Activated T-helper 1 cell treated with anti-CD3 and anti-CD28 coated beads, Interleukin-2, amount 50 U/mL, for 16 hours (primary cell): ENCODE measurements at places on chromosomes 16 and 17.
A peak's percentile ranks its signal among the peaks of the same experiment; 100 is the strongest.

GRCh38 chr16:66512272-66513110, 37.4 kb downstream of the TK2 start:
- DNase-seq = no peak

GRCh38 chr16:28087675-28088300, 24.3 kb upstream of the GSG1L start:
- no peak for DNase-seq

GRCh38 chr17:51120357-51120738, 320 bp downstream of the SPAG9 start:
- DNase-seq = peak; percentile 33

GRCh38 chr17:73302189-73302588, 9.6 kb downstream of the CDC42EP4 start:
- no peak for DNase-seq

DNA sequence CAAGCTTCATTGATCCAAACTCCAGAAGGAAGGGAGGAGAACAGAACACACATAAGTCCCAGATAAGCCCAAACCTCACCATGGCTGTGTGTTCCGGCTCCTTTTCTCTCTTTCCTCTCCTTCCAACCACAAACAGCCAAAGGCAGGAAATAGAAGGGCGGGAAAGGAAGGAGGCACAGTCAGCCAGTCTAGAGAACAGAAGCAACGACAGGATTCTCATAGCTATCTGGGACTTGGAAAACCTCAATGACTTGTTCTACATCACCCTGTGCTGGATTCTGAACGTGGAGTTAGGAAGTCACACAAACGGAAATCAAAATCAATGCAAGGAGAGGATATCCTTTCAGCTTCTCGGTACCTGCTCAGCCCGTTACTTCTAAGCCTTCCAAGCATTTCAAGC, 9.0 kb downstream of the CRK start:
- no peak for DNase-seq

DNA sequence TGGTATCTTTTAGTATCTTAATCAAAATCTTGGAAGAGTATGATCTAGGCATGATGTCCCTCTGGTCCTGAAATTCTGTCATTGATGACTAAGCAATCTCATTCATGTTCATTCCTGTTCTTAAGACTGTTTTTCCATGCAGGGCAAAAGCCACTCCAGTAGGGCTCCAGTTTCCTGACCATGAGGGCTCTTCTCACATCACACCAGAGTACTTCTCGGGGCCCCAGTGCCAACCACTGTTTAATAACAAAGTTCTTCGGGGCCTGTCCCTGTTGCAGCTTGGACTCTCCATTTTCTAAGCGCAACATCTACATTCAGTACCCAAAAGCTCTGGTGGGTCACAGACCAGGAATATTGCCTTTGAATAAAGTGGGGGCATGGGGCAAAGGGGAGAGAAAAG, 52.0 kb downstream of the IRX6 start:
- no peak for DNase-seq

GRCh38 chr16:68782198-68783174, 45.4 kb downstream of the CDH1 start:
- no peak for DNase-seq

DNA sequence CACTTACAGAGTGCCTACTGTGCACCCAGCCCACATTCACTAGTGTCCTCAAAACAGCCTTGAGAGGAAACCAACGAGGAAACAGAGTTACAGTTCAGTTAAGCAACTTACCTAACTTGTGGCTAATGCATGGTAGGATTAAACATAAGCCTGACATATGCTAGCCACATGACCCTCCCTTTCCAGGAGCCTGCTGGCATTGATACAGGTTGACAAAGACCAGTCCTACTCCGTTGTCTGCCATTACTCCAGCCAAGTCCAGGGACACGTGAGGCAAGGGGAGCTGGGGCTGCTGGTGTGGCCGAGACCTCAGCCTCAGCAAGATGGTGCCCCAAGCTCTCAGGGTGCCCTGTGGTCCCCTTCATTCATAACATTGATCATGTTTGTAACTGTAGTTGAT, 37.9 kb downstream of the SNX20 start:
- DNase-seq = no peak

DNA sequence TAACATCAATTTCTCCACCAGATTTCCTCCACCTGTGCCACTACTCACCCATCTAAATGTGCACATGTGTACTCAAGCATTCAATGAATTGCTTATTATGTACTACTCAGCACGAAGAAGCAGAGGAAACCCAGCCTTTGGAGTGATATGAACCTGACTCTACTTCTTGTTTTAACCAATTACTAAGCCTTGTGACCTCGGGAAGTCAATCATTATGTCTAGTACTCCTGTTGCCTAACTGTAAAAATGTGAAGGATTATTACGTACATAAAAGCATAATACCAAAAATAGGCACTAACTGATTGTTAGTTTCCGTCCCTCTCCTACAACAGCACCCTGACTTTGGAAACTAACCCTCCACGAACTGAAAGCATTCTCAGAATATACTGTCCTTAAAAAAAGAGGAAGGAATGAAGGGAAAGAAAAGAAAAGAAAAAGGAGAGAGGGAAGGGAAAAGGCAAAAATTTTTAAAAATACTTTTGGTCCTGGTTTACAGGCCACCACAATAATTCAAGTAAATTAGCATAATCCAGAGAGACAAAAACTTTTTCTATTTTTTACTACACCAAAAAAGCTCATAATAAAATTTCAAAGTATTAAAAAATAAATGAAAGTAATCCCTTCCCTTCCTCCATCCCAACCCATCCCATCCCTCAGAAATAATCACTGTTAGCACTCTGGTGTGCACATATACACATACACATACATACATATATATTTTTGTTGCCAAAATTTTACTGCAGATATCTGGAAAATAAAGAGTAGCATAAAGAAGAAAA, 53.6 kb downstream of the KANSL1 start:
- DNase-seq = no peak

DNA sequence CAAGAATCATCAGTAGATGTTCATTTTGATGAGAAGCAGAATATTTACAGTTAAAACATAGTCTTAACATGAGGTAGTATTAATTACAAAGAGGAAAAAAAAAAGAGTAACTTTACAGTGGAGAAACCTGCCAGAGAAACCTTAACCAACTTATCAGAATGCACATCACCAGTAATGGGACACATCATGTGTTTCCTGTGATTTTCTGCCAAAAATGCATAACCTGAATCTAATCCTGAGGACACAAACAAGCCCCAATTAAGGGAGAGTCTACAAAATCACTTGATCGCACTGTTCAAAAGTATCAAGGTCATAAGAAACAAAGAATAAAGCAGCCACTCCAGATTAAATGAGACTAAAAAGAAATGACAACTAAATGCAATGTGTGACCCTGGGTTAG, 18.2 kb upstream of the QRICH2 start:
- no peak for DNase-seq

DNA sequence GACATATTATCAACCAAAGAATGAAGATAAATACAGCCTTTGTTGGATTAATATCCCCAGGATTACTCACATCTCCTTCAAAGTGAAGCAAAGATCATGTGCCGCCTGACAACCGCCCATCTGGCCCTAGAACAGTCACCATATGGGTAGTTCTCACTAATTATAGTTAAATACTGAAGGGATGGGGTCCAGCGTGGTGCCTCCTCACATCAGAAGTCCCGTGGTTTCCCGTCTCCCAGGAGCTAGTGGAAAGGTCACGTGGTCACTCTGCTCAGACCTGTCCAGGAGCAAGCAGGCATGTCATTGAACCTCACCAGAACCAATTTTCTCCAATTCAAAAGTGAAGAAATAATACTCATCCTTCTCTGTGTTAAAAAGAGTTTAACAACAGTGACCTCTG, 434.5 kb downstream of the SHISA9 start:
- DNase-seq = no peak

- DNase-seq = no peak
Measured at GRCh38 chr16:58102665-58103392, 26.4 kb downstream of the CFAP20 start.

GRCh38 chr17:4938688-4939545, 929 bp downstream of the SLC25A11 start:
- DNase-seq = no peak

DNA sequence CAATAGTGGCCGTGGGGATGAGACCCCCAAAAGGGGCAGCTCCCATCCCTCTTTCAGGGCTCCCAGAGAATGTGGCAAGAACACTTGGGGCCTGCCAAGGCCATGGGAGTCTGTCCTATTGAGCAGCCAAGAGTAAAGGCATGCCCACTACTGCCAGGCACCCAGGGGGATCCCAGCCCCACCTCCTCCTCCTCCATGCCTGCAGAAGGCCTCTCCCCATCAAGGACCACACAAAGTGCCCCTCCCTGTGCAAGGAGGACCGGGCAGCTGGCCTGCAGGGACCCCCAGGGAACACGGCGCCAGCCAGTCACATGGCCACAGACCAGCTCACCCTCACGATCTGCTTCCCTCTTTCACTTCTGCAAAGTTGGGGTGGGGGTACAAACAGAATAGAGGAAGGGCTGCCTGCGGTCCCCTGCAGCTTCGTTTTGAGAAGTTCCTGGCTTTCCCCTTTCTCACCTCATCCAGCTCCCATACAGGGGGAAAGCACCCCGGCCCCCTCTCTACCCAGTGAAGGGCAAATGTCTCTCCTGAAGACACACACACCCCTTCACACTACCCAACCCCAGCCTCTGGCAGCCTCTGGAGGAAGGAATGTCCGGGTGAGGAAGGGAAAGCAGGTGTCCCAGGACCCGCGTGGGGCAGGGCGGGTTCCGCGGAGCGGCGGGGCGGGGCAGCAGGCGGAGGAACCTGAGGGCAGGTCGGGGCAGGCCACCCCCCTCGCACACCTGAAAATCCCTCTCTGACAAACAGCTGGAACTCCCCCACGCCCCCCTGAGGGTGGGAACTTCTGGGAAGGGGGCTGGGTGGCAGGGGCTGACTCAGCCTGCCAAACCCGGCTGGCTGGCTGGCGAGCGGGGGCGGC, 2.0 kb downstream of the PPP1R9B start:
- DNase-seq = peak; percentile 69

GRCh38 chr17:13728781-13729180, 127.1 kb upstream of the HS3ST3A1 start:
- DNase-seq = no peak

- DNase-seq = no peak
Measured at GRCh38 chr17:38943607-38944006, 18.2 kb downstream of the LASP1NB start.

GRCh38 chr16:19180741-19181140, 12.7 kb downstream of the SYT17 start:
- no peak for DNase-seq

- DNase-seq = no peak
Measured at GRCh38 chr17:81976332-81977210, 858 bp upstream of the ASPSCR1 start.

GRCh38 chr17:81033535-81034167, 1.3 kb upstream of the BAIAP2 start:
- no peak for DNase-seq

DNA sequence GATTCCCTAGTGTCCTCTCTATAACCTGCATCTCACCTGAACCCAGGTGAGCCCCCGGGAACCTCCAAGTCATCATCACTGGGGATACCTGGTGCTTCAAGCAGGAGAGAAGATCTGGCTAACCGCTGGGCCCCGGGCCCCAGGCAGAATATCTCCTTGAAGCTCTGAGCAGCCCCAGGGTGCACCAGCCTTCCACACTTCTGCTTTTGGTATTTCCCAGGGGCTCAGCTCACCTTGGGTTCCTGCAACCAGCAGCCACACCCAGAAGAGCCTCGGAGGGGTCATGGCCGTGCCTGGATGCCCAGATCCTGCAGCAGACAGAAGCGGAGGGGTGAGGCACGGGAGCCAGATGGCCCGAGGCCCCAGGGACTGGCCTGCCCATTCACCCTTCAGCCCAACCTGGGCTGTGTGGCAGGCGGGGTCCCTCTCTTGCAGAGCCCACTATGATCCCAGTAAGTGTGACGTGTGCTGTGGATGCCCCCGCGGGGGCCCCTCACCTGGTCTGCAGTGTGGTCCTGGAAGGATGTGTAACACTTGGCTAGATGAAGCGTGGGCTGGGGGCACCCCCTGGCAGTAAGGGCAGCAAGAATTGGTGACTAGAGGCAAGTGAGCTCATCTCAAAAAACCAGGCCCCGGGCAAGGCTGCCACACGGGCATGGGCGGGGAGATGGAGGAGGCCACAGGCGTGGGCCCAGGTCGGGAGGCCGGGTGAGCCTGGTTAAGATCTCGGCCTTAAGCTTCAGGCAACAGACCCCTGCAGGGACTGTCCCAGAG, 2.6 kb downstream of the LGALS3BP start:
- DNase-seq = no peak

- DNase-seq = no peak
Measured at GRCh38 chr16:30896261-30896888, at the start of gene CTF1. TSS of gene CTF1 (plus strand) at chr16:30896614. CDS start at chr16:30896644, 30 bp downstream.

- DNase-seq = no peak
Measured at GRCh38 chr17:28385406-28385805, 13.9 kb downstream of the SARM1 start.

DNA sequence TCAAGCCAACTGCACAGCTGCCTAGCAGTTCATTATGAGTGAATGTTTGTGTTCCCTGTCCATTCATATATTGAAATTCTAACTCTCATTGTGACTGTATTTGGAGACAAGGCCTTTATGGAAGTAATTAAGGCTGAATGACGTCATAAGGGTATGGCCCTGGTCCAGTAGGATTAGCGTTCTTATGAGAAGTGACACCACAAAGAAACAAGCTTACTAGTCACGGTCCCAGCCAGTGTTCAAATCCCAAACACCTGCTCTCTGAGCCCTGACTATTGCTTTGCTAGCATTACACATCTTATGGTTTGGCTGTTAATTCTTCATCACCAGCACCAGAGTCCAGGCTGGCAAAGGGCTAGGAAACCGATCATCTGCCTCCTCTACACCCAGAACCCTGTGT, 2.2 kb downstream of the ZNF668 start:
- DNase-seq = no peak

DNA sequence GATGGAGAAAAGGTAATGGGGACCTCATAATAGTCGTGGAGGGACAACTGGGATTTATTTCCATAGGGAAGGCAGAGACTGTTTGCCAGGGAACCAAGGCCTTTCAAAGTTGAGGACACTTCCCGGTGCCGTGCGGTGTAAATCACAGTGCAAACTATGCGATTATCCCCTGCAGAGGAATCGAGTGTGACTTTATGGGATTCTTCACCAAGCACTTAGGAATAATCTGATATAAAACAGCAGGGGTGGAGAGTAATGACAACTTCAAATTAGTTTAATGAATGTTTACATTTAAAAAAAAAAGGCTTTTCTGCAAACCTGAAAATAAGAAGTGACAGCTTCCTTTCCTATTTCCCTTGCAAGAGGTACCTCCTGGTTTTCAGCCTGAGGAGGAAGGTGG, 538.2 kb downstream of the MAF start:
- DNase-seq = no peak

- no peak for DNase-seq
Measured at GRCh38 chr17:6496640-6497441, 52.6 kb downstream of the PIMREG start.

GRCh38 chr17:47291242-47291873, 32.4 kb upstream of the EFCAB13 start:
- no peak for DNase-seq
